Panc1 (cell line): ENCODE measurements at places on chromosomes 3 and 15.

- DNase-seq: peak; percentile 64
Observed at GRCh38 chr3:161069511-161070251, 35.5 kb downstream of the B3GALNT1 start.

DNA sequence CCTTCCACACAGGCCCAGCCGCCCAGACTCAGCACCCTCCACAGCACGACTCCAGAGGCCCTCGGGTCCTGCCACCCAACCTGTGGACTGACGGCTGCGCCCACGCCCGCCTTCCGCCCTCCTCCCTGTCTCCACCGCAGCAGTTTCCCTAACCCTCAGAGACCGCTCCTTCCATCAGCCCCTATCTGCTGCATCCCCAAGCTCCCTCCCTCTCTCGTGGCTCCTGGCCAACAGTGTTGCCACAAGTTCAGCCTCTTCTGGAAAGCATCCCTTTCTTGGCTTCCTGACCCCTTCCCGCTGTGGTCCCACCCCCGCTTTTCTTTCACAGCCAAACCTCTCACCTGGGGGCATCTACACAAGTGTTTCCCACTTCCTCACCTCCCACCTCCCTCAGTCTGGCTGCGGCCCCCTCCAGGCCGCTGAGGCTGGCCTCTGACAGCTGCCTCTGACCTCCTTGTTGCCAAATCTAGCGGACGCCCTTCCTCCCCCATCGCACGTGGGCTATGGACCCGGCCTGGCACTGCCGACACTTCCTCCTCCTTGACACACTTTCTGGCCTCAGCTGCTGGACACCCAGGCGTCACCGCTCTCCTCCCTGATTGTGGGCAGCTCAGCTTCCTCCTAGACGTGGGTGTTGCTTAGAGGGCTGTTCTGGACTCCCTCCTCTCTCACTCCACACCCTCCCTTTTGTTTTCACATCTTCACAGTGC is 168.8 kb upstream of the TLE3 start:
- DNase-seq: no peak

DNA sequence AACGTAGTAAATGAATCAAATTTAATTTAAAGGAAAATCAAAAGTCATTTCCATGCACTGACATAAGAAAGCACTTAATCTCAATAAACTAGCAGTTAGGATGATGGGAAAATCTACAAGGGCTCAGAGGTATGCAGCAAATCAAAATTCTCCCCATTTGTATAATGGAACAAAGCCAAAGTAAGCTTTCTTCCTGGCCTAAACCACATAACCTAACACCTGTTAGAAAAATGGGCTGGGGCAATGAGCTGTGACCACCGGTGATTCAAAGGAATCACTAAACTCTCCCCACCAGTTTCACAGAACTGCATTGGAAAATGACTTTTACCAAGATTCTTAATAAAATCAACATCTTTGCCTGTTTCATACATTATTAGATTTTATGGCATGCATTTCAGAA is 1024.3 kb downstream of the FHIT start:
- DNase-seq: no peak

DNA sequence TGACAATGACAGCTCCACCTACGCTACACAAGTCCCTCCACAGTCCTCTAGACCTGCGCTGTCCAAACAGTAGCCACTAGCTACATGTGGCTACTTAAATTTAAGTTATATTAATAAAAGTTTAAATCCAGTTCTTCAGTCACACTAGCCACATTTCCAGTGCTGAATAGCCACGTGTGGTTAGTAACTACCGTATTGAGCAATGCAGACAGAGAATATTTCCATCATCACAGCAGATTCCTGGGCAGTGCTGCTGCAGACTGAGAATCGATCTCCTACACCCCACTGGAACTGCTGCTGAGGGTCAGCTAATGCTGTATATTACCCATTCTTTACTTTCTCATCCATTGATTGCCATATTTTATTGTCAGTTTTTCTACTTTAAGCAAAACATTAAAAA is 40.9 kb downstream of the HDC start:
- DNase-seq: no peak

- DNase-seq: no peak
Observed at GRCh38 chr15:59157396-59157795, 49.2 kb upstream of the LDHAL6B start.

- no peak for DNase-seq
Observed at GRCh38 chr3:141603473-141604035, 116.7 kb downstream of the RASA2 start.

GRCh38 chr3:186151077-186151971 is 42.4 kb upstream of the ETV5 start:
- DNase-seq: no peak

DNA sequence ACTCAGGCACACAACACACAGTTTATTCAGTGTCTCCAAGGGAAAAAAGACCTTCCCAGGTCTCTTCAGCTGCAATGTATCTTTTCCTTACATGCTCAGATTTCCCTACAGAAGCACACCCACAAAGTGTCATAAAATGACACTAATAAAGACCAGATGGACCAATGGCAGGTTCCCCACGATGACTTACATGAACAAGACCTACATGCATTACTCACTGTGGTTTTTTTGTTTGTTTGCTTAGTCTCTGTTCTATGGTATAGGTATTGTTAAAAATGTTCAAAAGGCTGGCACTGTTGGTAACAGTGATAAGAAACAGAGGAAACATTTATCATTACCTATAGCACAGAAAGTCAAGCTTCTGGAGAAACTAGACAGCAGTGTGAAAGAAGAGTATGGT is 318.2 kb upstream of the TMCO5A start:
- no peak for DNase-seq

DNA sequence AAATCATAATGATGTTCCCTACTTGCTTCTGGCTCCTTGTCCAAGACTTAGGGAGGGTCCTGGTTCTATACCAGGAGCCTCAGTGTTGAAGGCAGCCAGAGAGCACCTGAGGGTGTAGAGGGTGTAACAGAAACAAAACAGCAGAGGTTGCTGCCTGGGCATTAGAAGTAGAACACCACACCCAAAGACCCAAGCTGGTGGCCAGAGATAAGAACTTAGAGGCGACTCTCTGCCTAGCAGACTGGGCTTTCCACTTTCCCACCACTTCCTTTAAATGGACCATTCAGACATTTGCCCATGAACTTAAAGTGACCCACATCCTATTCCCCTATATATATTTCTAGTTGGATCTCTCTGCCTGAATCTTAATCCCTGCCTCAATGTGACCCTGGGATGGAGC is 189.8 kb downstream of the KLF13 start:
- DNase-seq: no peak

DNA sequence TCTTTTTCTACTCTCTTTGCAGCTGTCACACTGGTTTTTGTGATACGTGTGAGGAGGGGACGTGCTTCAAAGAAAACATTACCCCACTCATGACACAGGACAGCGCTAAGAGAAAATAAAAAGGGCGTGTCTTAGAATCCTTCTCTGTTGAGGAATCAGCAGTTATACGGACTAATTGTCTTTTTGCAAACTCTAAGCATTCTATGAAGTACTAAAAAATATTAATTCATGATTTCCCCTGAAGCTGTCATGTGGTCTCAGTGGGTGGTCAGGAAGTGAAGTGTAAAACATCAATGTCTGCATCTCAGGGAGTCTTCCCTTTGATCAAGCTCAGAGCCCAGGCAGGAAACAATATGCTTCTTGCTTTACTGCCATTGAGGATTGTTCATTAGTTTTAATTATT is 117.5 kb upstream of the CRBN start:
- DNase-seq: no peak

DNA sequence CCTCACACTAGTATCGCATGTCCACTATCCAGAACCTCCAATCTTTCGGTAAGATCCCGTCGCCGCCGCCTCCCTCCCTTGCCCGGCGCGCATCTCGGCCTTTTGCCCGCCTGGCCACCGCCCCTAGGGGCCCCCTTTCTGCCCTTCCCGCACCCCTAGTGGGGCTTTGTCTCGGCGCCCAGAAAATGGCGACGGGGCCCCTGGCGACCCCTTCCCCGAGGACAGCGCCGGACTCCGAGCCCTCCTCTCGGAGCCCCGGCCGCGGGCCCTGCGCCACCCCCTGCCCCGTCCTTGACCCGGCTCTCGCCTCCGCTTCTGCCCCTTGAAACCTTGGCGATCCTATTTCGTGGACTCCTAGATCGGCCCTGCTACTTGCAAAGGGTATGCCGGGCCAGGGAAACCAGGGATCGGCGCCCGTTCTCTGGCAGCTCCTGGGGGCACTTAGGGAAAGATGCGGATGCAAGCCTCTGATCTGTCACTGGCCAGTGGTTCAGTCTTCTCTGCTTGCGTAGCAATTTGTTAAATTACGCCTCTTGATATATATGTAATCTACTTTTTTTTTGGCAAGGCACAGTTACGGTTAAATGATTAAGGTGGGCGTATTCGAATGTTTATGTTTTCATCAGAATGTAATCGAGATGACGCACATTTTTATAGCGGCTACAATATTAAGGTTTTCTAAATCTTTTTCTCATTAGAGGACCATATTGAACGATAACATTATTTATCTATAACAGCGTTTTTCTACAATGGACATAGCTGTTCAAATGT is 603 bp downstream of the EIF1B start:
- no peak for DNase-seq

- DNase-seq: no peak
Observed at GRCh38 chr15:32855942-32856341, 138.1 kb downstream of the GREM1 start.

- no peak for DNase-seq
Observed at GRCh38 chr3:41199866-41200668, 762 bp downstream of the CTNNB1 start.

- DNase-seq: no peak
Observed at GRCh38 chr3:125313060-125313635, 62.0 kb downstream of the ZNF148 start.

GRCh38 chr3:480070-480469 is 283.5 kb downstream of the CHL1 start:
- DNase-seq: no peak

- DNase-seq: no peak
Observed at GRCh38 chr15:88401996-88402656, 65.1 kb downstream of the MRPL46 start.

DNA sequence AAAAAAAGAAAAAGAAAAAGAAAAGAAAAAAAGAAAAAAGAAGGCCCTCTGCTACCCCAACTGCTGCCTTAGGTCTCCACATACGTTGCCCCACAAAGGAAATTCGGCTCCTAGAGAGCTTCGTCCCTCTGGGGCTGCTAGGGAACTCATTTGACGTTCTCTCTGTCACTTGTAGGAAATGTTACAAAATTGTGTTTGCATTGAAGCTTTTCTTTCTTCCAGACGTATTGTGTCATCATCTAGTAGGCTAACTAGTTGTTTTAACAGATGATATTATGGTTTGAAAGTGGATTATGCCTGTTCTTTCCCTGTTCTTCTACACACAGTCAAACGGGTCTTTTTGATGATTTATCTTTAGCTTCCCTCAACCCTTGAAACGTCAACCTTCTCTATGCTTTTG is 125.3 kb downstream of the BDH1 start:
- DNase-seq: no peak

GRCh38 chr15:68504681-68505170 is 72.8 kb upstream of the ITGA11 start:
- no peak for DNase-seq

GRCh38 chr3:132255041-132255745 is 62.0 kb upstream of the ACP3 start:
- no peak for DNase-seq

- no peak for DNase-seq
Observed at GRCh38 chr3:31448035-31448881, 84.5 kb upstream of the STT3B start.

DNA sequence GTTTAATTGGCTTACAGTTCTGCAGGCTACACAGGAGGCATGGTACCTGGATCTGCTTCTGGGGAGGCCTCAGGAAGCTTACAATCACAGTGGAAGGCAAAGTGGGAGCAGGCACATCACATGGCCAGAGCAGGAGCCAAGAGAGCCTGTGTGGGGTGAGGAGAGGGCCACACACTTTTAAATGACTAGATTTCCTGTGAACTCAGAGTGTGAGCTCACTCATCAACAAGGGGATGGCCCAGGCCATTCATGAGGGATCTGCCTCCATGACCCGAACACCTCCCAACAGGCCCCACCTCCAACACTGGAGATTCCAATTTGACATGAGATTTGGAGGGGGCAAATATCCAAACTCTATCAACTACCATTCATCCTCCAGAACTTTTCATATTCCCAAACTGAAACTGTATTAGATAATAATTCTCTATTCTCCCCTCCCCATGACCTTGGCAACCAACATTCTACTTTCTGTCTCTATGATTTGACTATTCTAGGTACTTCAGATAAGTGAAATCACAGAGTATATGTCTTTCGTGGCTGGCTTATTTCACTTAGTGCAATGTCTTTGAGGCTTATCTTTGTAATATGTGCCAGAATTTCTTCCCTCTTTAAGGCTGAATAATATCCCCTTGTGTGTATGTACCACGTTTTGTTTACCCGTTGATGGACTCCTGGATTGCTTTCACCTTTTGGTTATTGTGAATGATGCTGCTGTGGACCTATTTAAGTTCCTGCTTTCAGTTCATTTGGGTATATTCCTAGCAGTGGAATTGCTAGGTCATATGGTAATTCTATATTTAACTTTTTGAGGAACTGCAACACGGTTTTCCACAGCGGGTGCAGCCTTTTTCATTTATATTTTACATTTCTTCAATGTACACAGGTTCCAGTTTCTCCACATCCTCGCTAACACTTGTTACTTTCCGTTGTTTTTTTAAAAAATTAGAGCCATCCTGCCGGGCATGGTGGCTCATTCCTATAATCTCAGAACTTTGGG is 43.8 kb downstream of the TKT start:
- no peak for DNase-seq

DNA sequence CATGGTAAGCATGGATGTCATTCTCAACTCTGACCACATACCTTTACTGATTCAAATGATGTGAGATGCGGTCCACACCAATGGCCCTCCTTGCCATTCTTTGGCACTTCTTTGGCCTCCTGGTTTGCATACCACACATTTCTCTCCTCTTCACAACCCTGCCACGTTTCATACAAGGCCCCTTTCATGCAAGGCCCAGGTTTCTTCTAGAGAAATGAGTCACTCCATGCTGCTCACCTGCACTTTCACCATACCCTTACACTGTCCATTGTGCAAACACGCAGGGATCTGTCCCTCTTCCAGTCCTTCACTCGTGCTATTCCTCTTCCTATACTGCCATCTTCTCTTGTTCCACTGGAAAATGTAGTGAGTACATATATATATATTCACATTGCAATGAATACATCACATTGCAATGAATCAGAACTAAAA is 24.4 kb upstream of the SLC24A5 start:
- no peak for DNase-seq

- no peak for DNase-seq
Observed at GRCh38 chr3:121855555-121855954, 20.5 kb downstream of the EAF2 start.

GRCh38 chr3:48425281-48425812 is 4.5 kb downstream of the PLXNB1 start:
- no peak for DNase-seq
